Left renal pelvis (tissue), 4 donors: ENCODE measurements at places on chromosomes 7 and 10.

GRCh38 chr7:41869091-41869490, 166.2 kb upstream of the INHBA start:
- no peak for DNase-seq

DNA sequence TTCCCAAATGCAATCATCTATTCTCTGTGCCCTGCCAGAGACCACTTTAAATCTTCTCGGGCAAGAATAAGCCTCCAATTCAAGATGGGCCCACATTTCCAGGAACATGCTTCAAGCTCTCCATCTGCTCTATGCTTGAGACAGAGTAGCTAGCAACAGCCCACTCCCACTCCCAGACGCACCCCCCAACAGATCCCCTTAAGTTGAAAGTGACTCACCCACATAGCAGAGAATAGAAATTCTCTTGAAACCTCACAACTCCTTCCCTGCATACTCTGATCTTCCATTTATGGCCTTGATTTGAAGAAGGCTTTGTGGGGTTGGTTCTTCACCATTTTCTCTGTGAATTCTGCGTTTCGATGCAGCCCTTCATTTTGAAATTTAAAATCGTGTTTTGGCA, 604.0 kb downstream of the INHBA start:
- DNase-seq, result no peak

DNA sequence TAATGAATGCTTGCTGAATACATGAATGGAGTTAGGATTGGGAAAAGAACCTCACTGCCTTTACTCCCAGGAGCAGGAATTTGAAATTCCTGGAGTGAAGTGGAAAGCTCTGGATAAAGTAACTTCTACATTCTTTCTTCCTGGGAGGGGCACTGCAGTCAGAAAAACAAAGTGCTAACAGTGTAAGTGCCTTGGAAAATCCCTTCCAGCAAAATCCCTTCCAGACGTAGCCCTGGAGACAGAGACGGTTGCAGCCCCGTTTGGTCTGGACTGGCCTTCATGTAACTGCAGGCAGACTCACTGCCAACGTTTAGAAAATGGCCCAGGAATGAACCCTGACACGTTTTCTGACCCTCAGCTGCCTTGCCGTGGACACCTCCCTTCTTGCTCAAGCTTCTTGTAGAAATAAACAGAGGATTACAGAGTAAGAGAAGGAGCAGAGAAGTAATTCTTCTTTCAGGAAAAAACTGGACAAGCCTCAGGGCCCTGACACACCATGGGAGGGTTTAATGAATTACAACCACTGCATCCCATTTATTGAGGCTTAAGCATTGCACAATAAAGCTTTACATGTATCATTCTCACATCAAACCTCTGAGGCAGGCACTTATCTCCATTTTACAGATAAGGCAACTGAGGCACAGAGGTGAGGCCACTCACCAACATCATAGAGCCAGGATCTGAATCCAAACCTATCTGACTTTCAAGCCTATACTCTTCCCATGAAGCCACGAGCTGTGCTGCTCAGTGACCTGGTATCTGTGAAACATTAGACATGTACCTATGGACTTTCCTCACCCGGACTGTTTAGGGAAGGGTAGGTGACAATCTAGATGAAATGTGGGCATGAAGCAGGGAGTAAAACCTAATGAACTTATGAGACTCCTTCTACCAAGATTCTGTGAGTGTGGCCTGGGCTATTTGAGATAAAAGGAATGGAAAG, 7.8 kb downstream of the ITPRIP start:
- DNase-seq, result no peak

DNA sequence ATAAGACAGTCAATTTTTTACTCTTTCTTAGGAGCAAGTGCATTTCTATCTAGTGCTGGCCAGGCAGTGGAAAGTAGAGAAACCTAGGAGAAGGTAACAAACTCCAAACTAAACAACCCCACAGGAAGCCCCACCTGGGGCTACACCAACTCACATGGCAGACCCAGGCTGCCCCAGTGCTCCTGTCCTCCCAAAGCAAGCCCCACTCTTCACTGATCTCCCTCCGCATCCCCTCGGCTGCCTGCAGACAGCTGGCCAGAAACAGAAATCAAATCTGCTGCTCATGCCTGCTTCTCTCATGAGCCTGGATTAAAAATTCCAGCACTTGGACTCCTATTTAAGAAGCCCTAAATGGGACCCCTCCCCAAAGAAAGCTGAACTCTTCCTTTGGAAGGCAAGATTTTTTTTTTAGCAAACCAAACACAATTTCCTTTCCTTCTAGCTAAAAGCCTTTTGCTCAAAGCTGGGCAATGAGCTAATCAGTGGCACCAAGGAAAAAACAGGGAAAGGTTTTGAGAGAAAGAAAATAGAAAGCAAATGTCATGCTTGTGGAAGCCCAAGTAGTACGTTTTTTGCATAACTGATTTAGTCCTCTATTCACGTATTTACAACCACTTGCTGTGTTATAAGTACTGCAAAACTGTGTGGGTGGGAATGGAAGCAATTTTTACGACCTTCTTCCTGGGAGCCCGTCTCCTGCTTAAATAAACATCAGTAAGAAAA, 10.8 kb downstream of the PDE1C start:
- DNase-seq, result no peak

DNA sequence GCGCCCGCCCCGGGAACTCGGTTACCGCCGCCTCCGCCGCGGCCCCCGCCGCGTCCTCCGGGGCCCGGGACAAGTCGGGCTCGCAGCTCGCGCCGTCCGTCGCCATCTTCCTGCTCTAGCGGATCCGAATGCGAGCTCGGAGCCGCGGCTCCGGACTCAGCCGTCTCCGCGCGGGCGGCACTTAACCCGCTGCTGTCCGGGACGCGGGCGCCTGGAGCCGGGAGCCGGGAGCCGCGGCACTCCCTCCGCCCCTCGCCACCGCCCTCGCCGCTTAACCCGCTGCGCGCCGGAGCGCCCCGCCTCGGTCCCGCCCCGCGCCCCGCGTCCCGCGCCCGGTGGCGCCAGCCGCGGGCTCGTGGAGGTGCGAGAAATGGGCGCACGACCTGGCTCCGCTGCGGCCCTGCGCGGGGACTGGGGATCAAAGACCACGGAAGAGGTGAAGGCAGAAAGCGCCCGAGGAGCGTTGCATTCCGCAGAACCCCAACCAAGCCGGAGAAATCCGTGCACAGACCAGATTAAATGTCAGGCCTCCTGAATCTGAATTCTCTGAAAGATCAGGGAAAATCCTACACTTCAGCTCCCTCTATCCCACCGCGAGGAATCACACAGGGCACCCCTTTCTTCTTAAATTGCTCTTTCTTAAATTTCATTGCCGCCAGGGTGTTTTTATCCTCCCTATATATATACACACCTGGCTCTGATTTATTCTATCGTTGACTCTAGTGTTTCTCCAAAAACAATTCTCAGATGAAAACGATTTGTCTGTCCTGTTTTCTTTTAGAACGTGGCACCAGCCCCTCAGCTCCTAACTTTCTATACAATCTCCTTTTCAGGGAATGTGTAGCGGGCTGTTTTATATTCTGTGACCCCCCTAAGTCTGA, at the start of gene CTTNBP2:
CTTNBP2 (minus strand) TSS at position 132 of the 881 bp plus-strand sequence; CDS start at position 106, 26 bp downstream.
- no peak for DNase-seq

DNA sequence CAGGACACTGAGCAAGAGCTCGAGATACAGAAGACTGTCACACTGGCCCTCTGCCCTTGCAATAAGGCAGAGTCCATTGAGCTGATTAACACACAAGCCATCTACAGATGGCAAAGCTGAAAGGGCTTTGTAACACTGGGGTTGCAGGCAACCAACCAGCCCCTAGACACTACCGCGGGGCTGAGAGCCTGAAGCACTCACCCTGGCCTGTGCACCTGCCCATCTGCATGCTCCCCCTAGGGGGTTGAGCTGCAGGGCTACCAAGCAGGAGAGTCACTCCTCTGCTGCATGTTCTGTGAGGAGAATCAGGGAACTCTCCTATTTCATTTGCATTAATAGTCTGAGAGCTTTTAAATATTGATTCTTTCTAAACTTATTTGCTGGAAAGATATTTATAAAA, 128.1 kb upstream of the VIPR2 start:
- no peak for DNase-seq

DNA sequence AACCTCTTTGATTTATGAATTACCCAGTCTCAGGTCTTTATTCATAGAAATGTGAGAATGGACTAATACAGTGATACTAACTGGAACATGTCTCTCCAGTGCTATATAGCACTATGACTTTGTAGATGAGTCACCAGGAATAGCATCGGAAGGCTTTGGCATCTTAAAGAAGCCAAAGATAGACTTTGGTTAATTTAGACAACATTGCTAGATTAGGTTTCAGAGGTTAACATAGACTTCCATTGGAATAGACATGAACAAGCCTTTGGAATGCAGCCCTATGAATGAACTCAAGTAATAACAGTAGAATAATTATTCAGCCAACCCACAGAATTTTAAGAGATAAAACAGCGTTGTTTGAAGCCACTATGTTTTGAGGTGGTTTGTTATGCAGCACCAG, 169.2 kb downstream of the HGF start:
- no peak for DNase-seq

- DNase-seq, result no peak
Measured at GRCh38 chr7:106493041-106493731, 167.8 kb downstream of the CCDC71L start.

- DNase-seq, result no peak
Measured at GRCh38 chr7:92667816-92668535, 77.8 kb upstream of the FAM133B start.

GRCh38 chr10:124349231-124349995, 69.3 kb downstream of the OAT start:
- DNase-seq, result no peak

- no peak for DNase-seq
Measured at GRCh38 chr7:129066290-129067131, 11.6 kb upstream of the TNPO3 start.

DNA sequence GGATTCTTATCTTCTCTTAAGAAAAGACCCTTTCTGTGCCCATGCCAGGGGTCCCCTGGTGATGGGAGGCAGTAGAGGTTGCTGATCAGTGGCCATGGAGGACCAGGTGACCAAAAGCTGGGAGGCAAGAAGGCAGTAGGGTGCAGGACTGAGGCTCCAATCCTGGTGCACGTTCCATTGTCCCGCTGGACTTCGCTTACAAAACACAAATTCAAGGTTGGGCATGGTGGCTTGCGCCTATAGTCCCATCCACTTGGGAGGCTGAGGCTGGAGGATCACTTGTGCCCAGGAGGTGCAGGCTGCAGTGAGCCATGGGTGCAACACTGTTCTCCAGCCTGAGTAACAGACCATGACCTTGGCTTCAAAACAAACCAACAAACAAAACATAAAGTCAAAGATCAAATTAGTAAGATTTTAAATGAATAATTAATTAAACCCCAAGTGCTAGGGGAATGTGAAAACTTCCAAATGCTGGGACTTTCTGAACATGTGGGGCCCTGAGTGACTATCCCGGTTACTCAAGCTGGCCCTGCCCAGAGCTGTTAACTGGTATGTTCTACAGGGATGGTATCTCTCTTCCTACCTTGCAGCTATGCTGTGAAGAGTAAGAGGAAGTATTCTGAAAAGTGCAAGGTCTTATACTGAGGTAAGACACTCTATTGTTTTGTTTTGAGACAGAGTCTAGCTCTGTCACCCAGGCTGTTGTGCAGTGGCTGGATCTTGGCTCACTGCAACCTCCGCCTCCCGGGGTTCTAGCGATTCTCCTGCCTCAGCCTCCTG, 97.6 kb downstream of the LYZL2 start:
- no peak for DNase-seq

DNA sequence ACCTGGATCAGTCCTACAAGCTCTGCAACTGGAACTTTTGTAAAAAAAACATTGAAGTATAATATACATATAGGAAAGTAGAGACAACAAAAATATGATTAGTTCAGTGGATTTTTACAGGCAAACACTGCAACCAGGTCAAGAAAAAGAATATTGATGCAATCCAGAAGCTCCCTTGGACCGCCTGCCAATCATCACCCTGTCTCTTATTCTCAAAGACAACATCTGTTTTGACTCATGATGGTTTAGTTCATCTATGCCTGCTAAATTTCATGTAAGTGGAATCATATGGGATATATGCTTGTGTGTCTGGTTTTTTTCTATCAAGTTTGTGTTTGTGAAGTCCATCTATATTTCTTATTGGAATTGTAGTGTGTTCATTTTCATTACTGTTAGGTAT, 7.7 kb upstream of the HYCC1 start:
- no peak for DNase-seq

GRCh38 chr10:18737841-18738240, 78.6 kb downstream of the ARL5B start:
- no peak for DNase-seq

DNA sequence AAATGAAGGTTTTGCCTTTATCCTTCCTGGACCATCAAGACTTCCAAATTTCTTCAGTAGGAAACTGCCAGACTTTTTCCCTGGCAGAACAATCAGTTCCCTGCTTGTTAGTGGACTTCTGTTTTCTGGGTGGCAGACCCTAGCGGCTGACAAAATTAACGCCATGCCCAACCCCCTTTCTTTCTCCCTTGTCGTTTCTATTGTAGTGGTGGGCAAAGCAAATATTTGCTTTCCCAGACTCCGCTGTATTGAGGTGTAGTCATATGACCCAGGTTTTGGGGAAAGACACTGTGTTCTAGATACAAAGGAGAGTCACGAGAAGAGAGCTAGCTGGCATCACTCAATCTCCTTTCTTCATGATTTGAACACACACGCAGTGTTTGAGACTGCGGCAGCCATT, 7.7 kb downstream of the PON2 start:
- DNase-seq, result no peak

GRCh38 chr10:100347568-100348195, 649 bp downstream of the SCD start:
- DNase-seq, result no peak

DNA sequence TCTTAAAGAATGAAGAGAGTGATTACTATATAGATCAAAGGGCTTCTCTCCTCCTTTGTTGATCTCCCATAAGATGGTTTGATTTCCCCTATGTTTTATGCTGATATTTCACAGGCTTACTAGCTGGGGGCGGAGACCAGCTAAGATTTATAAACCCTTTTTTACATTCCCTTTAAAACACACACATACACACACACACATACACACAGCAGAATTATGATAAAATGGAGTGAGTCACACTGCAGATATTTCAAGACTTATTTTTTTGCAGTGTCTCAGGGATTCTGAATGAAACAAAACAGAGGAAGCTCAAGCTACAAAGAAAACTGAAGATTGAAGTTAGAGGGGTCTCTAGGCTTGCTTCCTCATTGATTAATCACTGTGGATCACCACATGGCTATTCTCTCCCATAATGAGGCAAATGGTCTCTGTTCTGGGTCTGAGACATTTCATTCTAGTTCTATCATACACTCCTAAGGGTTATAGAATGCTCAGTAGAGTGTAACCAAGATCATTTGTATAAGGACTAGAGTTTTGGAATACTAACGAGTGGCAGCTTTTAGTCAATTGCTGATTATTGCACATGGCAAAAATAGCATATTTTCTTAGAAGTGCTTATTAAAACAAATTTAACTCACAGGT, 18.6 kb downstream of the INA start:
- DNase-seq, result no peak

DNA sequence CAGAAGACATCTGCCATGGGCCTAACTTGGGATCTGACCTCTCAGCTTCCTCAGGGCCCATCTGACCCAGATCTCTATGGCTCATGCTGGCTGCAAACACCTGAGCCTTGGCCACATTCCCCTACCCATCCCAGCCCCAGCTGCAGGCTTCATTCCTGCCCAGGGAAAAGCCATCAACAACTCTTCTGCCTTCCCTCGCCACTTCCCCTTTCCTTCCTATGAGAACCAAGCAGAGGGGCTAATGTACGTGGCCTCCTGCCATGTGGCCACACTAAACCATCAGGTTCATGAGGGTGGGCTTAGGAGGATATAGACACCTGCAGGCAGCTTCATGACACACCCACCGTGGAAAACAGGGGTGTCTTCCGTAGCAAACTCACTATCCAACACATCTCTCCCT, 312.2 kb downstream of the GALNT17 start:
- no peak for DNase-seq

- no peak for DNase-seq
Measured at GRCh38 chr10:110007161-110007700, 553 bp upstream of the ADD3 start.
